ENCODE measurements at places on chromosomes 5 and 9. TPM values are rescaled to one million over a fixed set of nuclear protein-coding genes. Genes with fewer than 3 reads are reported as not detected.

DNA sequence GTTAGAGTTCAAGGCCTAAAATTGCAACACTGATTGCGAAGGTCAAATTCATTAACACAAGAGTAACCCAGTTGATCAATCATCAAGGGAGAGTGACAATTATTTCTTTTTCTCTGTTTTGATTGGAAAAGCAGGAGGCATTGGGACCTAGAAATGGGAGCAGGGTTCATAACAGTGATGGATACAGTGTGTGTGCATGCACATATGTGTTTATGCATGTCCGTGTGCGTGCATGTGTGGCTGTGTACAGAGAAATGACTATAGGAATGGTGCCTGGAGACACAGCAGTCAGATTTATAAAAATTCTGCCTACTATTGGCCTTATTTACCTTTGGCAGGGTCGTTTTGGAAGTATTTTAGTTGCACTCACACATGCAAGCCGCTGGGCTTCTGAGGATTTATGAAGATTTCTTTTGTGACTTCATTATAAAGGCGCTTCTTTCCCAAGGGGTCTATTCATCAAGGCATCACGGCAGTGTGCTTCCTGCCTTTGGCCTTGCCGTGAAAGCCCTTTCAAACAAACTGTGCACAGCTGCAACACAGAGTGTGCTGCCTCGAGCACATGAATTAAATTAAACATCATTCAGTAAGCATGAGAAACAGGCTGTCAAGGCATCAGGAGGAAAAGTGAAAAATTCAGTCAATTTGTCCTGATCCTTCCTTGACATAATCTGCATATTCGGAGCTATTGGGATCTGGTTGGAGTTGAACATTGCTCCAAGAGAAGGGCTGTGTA is 122.8 kb upstream of the PUM3 start:
- no peaks in the 10 kb centered on the region for H3K4me1 ChIP-seq
- no peaks in the 10 kb centered on the region for H3K27me3 ChIP-seq
- H3K36me3 ChIP-seq = no peaks in the 10 kb centered on the region
- ATAC-seq = no peak
- no peak overlapping the region for H3K27ac ChIP-seq

The RNF208 gene
- total RNA-seq = not detected

DNA sequence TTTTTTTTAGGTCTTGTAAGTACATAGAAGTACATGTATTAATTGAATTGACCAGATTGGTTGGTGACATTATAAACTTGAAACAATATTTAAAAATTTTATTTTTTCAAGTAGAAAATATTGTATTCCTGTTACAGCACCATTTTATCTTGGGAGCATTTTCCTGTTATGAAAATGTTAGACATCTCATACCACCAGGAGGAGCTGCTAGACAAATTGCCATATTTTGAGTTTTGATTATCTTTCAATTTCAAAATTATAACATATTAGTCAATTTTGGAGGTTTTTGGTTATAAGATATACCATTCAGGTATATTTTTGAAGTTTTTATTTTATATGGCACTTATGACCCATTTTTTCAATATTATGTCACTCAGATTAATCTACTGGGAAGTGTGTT is 84.4 kb downstream of the CNTLN start:
- H3K4me3 ChIP-seq = no peak overlapping the region
- H3K27me3 ChIP-seq = no peaks in the 10 kb centered on the region
- H3K36me3 ChIP-seq = no peaks in the 10 kb centered on the region
- no peaks in the 10 kb centered on the region for H3K4me1 ChIP-seq
- ATAC-seq = no peak

- no peak overlapping the region for H3K27ac ChIP-seq
- no peaks in the 10 kb centered on the region for H3K4me1 ChIP-seq
- H3K27me3 ChIP-seq = no peaks in the 10 kb centered on the region
- ATAC-seq = no peak
Observed at GRCh38 chr9:91663858-91664257, 240.2 kb upstream of the NFIL3 start.

DNA sequence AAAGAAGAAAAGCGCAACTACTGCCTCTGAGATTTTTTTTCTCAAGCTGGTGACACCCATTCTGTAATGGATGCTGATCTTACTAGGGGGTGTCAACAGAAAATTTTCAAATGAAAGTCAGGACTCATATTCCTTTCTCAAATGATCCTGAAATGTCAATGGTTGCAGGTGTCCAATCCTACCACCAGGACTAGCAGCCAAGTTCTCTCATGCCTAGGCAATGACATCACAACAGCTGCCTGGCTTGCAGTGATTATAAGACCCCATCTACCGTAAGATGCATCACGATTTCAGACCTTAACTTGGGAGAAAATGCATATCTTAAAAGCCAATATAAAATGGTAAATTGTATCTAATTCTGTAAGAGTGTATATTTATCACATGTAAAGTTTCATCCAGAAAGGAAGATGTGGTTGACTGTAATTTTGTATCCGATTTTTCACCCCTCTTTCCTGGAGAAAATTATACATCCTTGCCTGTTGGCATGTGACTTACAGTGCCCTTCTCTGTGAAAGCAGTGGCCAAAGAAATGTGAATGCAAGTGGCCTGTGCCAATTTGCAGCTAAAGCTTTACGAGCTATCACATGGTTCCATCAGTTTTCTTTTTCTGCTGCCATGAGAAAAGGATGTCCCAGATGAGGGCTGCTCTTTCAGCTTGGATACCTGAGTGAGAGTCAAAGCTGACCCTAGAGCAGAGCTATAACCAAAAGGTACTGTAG is 104.4 kb downstream of the DENND1A start:
- H3K27me3 ChIP-seq = no peaks in the 10 kb centered on the region
- ATAC-seq = no peak
- H3K36me3 ChIP-seq = no peaks in the 10 kb centered on the region
- H3K4me1 ChIP-seq = no peaks in the 10 kb centered on the region

DNA sequence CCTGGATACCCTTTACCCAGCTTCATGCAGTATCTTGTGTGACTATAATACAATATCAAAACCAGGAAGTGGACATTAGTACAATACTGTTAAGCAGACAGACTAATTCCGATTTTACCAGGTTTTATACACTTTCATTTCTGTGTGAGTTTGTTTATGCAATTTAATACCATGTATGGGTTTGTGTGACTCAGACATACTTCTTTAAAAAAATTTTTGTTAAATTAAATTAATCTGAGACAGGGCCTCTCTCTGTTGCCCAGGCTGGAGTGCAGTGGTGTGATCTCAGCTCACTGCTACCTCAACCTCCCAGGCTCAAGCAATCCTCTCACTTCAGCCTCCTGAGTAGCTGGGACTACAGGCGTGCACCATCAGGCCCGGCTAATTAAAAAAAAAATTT is 156.8 kb downstream of the GAPVD1 start:
- H3K4me1 ChIP-seq = no peaks in the 10 kb centered on the region
- H3K27ac ChIP-seq = no peak overlapping the region
- no peaks in the 10 kb centered on the region for H3K27me3 ChIP-seq
- no peak overlapping the region for H3K4me3 ChIP-seq

The ZNF366 gene
- 2.8 TPM for total RNA-seq

DNA sequence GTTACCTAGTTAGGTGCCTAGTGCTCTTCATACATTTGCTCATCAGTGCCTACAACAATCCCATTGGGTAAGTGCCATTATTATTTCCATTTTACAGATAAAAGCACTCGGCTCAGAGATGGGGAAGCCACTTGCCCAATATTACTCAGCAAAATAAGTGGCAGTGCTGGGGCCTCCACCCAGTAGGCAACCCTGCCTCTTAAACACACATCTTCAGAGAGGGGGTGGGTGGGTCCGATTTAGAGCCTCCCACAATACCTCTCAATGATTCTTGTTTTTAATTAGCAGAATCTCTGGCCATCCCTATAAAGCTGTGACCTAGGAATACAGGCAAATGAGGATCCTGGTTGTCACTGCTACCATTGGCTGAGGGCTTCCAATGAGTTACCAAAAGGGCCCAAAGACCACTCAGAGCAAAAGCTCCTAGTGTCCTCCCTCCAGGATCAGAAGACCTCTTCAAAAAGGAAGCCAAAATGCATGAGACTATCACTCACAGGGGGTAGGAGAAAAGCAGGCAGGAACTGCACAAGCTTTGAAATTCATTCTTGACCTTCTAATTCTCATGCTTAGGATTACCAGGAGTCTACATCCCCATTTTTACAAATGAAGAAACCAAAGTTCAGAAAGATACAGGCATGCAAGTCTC is 36.1 kb upstream of the UBE2D2 start:
- no peaks in the 10 kb centered on the region for H3K27me3 ChIP-seq
- H3K4me3 ChIP-seq = no peak overlapping the region
- no peaks in the 10 kb centered on the region for H3K36me3 ChIP-seq

- H3K27ac ChIP-seq = peak overlapping the region; percentile 87
- H3K27me3 ChIP-seq = no peaks in the 10 kb centered on the region
- peak overlapping the region; percentile 36 for H3K4me3 ChIP-seq
- peaks cover 11% of the 10 kb centered on the region for H3K4me1 ChIP-seq
Observed at GRCh38 chr5:170632985-170633234, 129.1 kb downstream of the KCNIP1 start.

The CARD9 gene
- 2.3 TPM for total RNA-seq

DNA sequence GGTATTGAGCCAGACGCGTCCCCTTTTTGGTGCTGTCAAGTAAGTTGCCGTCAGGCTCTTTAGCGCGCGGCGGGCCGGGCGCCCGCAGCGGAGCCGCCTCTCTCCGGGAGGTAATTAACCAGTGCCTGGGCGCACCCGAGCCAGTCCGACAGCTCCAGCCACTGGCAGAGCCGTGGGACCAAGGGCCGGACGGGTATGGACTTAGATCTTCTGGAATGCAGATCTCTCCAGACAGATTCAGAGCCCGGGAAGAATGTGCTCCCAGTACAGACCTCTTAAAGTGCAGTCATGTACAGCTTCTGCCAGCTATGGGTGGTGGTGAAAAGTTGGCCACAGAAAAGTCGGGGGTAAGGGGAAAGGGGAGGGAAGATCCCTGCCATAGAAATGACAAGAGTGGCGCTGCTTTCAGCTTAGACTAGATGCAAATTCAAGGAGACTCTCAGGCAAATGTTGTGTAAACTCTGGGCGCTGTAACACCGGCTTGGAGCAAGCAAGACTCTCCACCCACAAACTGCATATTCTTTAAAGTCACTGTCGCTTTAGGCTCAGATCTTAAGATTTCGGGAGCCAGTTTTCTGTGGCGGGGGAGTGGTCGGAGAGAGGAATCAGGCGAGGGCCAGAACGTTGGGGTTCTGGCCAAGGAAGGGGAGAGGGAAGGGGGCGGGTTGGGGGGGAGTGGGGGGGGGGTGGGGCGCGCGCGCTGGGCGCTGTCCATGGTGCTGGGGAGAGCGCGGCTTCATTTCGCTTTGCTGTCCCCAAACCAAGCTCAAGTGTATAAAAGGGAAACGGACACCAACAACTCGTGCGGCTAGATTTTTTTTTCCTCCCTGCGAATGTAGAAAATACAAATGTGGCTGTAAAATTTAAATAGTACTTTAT is 29.2 kb downstream of the NR2F1 start:
- peaks cover 67% of the 10 kb centered on the region for H3K27me3 ChIP-seq
- H3K4me3 ChIP-seq = no peak overlapping the region
- peaks cover 2% of the 10 kb centered on the region for H3K4me1 ChIP-seq
- ATAC-seq = peak; percentile 39
- H3K27ac ChIP-seq = no peak overlapping the region

GRCh38 chr9:132267660-132268059 is 87.1 kb downstream of the SETX start:
- ATAC-seq = no peak
- H3K27me3 ChIP-seq = no peaks in the 10 kb centered on the region
- no peaks in the 10 kb centered on the region for H3K4me1 ChIP-seq
- no peak overlapping the region for H3K27ac ChIP-seq
- H3K36me3 ChIP-seq = no peaks in the 10 kb centered on the region

The ARHGEF39 gene
- total RNA-seq = 2.2 TPM

DNA sequence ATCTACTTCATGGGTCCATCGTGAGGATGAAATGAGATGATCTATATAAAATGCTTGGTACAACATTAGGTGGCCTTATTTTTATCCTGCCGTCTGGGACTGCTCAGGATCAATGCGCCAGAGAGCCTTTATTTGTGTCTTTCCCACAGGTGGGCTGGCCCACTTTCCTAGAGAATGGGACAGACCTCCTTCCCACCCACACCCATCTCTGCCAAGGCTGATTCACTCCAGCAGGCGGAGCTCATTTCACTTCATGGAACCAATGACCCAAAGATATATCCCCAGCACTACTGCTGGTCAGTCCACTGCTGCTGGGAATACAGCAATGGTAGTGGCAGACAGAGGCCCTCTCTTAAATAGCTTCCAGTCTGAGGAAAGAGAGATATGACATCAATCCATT is 35.7 kb downstream of the TGFBI start:
- no peak overlapping the region for H3K27ac ChIP-seq
- H3K36me3 ChIP-seq = no peaks in the 10 kb centered on the region
- peaks cover 38% of the 10 kb centered on the region for H3K4me1 ChIP-seq
- no peak overlapping the region for H3K4me3 ChIP-seq

The TMC1 gene
- total RNA-seq = not detected

The DBH gene
- total RNA-seq = not detected

GRCh38 chr9:113591899-113592625 is 128.5 kb downstream of the RGS3 start:
- no peak for ATAC-seq
- no peaks in the 10 kb centered on the region for H3K4me1 ChIP-seq
- peak overlapping the region; percentile 81 for H3K27ac ChIP-seq
- H3K4me3 ChIP-seq = no peak overlapping the region
- H3K27me3 ChIP-seq = no peaks in the 10 kb centered on the region

The HDHD3 gene
- total RNA-seq = 27.9 TPM

- no peak overlapping the region for H3K4me3 ChIP-seq
- H3K36me3 ChIP-seq = no peaks in the 10 kb centered on the region
- H3K27ac ChIP-seq = no peak overlapping the region
- no peak for ATAC-seq
Observed at GRCh38 chr9:107158321-107158720, 124.8 kb upstream of the RAD23B start.

- no peak overlapping the region for H3K4me3 ChIP-seq
- no peaks in the 10 kb centered on the region for H3K27me3 ChIP-seq
- H3K4me1 ChIP-seq = peaks cover 67% of the 10 kb centered on the region
- no peaks in the 10 kb centered on the region for H3K36me3 ChIP-seq
Observed at GRCh38 chr5:132500931-132501628, 10.5 kb upstream of the IRF1 start.

DNA sequence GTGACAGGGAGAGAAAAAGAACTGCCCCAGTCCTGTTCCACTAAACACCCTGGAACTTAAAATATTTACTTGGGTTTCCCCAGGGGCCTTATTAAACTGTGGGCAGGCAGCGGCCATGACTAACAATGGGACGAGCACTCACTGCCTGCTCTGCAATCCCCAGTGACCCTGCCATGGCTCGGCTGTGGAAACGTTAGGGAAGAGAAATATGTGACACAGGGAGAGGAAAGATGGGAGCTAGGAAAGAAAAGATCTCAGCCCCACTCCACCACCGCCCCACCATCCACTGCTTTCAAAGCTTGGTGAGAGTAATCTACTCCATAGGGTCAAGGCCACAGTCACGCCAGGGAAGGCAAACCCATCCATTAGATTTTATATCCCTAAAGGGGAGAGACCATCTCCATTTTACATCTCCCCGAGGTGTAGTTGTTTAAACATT is 117.6 kb downstream of the EFNA5 start:
- no peak overlapping the region for H3K4me3 ChIP-seq
- H3K27ac ChIP-seq = no peak overlapping the region
- H3K36me3 ChIP-seq = no peaks in the 10 kb centered on the region
- H3K4me1 ChIP-seq = no peaks in the 10 kb centered on the region
- ATAC-seq = no peak

The LCN6 gene
- total RNA-seq = 16.2 TPM
